ENCODE measurements at places on chromosomes 2 and 18.

GRCh38 chr18:54154231-54154630 is 70.2 kb downstream of the MBD2 start:
- no peak for DNase-seq

DNA sequence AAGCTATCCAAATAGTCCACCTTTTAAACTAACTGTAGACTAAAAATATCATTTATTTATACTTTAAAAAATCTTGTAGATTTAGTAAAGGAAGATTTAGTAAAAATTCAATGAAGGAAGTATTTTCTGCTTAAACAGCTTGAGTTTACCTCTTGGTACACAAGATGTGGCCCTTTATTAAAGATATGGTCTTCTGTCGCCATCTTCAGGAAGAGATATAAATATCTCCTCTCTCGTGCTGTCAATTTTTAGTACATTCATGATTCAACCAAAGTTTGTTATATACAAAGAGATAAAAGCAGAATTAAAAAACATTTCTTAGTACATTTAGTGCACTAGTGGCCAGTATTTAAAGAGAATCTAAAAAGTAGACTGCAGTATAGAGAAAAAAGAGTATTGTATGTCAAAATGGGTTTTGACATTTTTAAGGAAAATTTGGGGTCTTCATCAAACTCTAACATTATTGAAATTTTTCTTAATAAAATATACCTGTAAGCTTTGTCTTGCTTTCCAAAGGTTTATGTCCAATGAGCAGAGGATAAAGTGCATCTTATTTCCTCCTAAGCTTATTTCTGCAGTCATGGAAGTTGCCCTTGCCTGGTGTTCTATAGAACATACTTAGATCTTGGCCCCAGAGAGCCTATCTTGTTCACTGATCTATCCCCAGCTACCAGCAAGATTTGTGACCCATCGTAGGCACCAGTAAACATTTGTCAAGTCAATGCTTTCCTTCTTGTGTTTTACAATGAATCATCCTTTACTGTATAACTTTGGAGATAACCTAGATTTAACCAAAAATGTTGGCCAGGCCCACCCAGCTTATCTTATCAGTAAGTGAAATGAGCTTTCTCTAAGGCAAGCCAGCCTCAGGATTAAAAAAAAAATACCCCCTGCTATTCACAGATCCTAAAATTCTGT is 18.5 kb upstream of the EML6 start:
- no peak for DNase-seq

DNA sequence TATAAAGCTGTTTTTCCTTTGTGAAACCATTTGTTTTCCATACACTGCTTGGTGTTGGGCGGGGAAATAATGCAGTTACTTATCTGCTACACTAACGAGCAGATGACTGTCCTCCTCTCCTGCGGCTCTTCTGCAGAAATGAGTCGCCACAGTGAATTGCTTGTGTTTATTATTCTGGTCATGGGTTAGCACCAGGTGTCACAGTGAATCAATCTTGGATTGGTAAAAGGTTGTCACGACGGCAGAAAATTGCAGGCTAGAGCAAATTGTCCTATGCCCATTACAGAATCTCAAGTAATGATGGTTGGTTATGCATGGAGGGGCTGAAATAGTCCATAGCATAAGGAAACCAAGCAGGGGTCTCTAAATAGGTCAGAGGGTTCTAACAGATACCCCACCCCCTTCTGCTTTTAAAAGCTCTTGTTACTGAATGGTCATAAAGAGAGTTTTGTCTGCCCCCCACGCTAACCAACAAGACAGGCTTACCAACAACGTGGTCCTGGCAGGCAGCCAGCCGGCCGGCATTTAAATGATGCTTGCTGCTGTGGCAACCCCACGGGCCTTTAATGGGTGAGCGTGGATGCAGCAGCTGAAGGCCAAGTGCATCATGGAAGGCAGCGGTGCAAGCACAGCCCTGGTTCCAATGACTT is 29.5 kb downstream of the RAB31 start:
- no peak for DNase-seq

- DNase-seq: no peak
Observed at GRCh38 chr2:225113371-225114015, 71.2 kb upstream of the DOCK10 start.

DNA sequence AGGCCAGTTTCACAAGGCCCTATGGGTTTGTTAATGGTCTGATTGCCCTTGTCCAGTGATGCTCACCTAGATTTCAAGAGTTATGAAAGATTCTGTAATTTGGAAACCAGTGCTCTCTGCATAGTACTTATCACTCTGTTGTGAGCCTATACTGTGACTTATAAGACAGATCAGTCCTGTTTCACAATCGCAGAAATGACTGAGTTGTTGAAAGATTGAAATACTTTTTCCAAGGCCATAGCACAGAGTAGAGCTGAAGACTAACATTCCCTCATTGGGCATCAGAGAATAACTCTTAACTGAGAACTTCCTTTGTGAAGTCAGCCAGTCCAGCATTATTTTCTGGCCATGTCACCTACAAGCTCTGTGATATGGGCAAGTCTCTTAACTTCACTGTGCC is 44.0 kb downstream of the CCDC85A start:
- no peak for DNase-seq

- no peak for DNase-seq
Observed at GRCh38 chr2:72883356-72883962, 3.7 kb upstream of the SPR start.

GRCh38 chr2:69143748-69144360 is 130.9 kb downstream of the ANTXR1 start:
- no peak for DNase-seq

DNA sequence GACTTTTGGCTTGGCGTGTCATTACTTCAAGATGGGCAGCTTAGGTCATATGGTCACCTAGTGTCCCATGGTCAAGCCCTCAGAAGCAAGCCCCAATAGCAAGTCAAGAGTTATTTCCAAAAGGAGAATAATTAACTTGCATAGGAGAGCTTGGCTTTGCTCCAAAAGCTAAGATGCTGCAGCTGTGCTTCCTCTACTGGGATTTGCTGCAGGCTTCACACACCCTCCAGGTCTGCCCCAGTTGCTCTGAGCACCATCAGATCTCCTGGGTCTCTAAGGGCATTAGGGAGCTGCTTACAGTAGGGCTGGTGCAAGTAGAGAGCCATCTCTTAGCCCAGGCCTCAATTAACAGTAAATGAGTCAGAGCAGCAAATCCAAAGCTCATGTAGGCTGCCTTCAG is 46.6 kb downstream of the THUMPD2 start:
- no peak for DNase-seq

- no peak for DNase-seq
Observed at GRCh38 chr2:79393107-79393685, 119.7 kb upstream of the CTNNA2 start.

GRCh38 chr2:220106065-220106464 is 478.6 kb downstream of the SLC4A3 start:
- DNase-seq: no peak

- no peak for DNase-seq
Observed at GRCh38 chr2:158975271-158975921, 7.0 kb downstream of the TANC1 start.

All from sigmoid colon (tissue), 7 donors.